CD4-positive, CD25-positive, alpha-beta regulatory T cell (primary cell): ENCODE measurements at places on chromosomes 5 and 9. TPM values are rescaled to one million over a fixed set of nuclear protein-coding genes. Genes with fewer than 3 reads are reported as not detected.

GRCh38 chr5:67897980-67898379, 317.6 kb upstream of the PIK3R1 start:
- no peak for DNase-seq

DNA sequence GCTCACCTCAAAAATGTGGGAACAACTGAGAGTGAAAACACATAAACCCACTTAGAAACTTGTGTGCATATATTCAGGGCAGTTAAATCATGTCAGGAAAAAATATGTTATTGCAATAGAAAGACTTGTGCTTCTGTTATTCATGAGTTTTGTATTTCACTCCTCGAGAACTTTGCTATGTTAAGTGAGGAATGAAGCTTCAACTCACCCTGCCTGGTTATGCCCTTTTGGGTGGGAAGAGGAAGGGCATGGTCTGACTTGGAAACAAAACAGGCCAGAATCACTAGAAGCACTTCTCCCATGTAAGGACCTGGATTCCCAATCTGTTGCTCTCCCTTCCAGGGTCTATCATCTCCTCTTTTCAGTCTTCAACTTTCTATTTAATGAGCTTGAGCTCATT, 14.5 kb downstream of the SLC27A6 start:
- DNase-seq: no peak

- DNase-seq: no peak
Measured at GRCh38 chr5:138809391-138809790, 56.2 kb downstream of the CTNNA1 start.

DNA sequence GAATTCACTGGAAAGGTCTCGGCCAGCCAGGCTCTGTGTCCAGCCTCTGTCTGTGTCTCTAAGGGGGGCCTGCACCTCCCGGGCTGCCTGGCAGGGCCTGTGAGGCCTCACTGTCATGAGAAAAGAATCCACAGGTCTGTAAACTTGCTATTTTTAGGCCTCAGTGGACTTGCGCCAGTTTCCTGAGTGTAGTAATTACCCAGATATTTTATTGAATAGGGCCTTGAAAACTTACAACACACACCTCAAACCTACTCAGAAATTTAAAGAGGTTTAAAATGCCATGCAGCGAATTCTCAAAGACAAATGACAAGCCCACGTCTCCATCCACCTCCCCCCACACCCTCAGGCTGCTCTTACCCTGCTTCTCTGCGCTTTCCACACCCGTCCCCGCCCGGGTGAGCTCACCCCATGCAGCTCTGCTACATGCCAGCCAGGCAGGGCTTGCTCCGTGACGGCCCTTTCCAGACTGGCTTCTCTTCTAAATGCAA, 8.8 kb upstream of the TENT4A start:
- no peak for DNase-seq

- no peak for DNase-seq
Measured at GRCh38 chr5:1948663-1949191, 66.0 kb upstream of the IRX4 start.

GRCh38 chr5:155753943-155754581, 572.9 kb upstream of the SGCD start:
- DNase-seq: no peak

DNA sequence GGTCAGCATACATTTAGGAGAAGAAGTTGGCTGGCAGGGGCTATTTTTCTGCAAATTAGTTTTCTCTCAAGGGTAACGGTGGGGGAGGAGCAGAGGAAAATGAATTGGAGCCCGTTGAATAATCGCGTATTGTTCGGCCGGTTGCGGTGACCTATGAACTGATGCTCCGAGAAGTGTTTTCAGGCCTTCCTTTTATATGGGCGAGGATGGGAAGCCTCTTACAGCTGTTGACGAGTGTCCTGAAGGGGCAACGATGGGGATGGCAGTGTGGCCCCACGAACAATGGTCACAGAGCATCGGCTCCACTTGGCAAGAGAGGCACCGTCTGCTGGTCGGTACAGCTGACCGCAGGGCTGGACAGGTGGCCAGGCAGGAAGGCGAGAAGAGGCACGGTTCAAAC, 400.7 kb downstream of the ZSWIM6 start:
- DNase-seq: no peak

DNA sequence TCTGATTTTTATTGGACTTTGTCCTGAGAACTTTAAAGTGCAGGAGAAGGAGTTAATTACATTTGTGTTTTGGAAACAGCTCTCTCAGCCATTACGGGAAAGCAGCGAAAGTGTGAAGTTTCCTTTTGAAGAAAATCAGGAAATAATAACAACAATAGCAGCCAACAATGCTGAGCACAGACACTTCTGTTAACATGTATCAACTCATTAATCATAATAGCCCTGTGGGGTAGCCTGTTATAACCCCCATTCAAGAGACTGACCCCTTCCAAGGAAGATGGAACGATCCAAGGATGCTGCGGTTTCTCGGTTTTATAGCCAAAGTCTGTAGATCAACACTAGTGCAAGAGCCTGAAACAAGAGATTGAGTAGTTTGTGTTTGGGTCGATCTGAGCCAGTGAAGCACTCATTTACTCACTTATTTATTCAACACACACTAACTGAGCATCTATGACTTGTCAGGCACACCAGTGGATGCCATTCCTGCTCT, 195.5 kb downstream of the DRD1 start:
- no peak for DNase-seq

- DNase-seq: no peak
Measured at GRCh38 chr9:136917902-136918301, 26.6 kb downstream of the FBXW5 start.

DNA sequence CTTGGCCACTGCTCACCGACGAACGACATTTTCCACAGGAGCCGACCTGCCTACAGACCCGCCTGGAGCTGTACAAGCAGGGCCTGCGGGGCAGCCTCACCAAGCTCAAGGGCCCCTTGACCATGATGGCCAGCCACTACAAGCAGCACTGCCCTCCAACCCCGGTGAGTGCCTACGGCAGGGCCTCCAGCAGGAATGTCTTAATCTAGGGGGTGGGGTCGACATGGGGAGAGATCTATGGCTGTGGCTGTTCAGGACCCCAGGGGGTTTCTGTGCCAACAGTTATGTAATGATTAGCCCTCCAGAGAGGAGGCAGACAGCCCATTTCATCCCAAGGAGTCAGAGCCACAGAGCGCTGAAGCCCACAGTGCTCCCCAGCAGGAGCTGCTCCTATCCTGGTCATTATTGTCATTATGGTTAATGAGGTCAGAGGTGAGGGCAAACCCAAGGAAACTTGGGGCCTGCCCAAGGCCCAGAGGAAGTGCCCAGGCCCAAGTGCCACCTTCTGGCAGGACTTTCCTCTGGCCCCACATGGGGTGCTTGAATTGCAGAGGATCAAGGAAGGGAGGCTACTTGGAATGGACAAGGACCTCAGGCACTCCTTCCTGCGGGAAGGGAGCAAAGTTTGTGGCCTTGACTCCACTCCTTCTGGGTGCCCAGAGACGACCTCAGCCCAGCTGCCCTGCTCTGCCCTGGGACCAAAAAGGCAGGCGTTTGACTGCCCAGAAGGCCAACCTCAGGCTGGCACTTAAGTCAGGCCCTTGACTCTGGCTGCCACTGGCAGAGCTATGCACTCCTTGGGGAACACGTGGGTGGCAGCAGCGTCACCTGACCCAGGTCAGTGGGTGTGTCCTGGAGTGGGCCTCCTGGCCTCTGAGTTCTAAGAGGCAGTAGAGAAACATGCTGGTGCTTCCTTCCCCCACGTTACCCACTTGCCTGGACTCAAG, 1.5 kb downstream of the CSF2 start:
- DNase-seq: peak; percentile 30

DNA sequence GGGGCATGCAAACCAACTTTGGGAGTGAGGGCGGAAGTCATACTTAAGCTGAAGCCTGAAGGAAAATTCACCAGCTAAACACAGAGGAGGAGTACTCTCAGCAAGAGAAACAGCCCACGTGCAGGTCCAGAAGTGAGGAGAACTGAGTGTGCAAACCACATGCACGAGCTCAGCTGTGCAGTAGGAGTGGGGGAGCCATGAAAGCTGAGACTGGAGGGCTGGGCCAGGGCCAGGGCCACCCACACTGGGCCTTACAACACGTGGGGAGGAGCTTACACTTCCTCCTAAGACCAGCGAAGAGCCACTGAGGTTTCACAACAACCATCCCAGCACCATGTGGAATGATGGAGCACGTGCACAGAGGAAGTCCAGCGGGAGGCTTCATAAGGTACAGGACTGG, 9.3 kb upstream of the WWC1 start:
- no peak for DNase-seq

- DNase-seq: no peak
Measured at GRCh38 chr9:136522314-136523237, 23.3 kb downstream of the NOTCH1 start.

- no peak for DNase-seq
Measured at GRCh38 chr5:35487233-35488025, 130.2 kb upstream of the SPEF2 start.

DNA sequence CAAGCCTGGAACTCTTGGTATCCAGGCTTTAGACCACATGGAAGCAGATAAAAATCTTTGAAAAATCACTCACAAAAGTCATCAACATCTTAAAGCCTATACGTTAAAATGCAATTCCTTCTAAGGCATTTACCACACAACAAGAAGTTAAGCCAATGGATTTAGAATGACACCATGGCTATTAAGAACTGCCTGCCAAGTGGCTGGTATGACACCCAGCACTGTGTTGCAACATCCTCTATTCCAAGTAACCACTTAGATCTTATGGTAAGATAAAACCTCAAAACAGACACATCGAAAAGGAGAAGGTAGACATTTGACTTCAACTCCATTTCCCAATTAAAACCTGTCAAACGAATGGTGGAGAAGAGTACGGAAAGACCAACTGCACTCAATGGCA, 344.2 kb upstream of the SLC30A5 start:
- no peak for DNase-seq

- DNase-seq: no peak
Measured at GRCh38 chr5:133410335-133410828, 202.0 kb downstream of the FSTL4 start.

DNA sequence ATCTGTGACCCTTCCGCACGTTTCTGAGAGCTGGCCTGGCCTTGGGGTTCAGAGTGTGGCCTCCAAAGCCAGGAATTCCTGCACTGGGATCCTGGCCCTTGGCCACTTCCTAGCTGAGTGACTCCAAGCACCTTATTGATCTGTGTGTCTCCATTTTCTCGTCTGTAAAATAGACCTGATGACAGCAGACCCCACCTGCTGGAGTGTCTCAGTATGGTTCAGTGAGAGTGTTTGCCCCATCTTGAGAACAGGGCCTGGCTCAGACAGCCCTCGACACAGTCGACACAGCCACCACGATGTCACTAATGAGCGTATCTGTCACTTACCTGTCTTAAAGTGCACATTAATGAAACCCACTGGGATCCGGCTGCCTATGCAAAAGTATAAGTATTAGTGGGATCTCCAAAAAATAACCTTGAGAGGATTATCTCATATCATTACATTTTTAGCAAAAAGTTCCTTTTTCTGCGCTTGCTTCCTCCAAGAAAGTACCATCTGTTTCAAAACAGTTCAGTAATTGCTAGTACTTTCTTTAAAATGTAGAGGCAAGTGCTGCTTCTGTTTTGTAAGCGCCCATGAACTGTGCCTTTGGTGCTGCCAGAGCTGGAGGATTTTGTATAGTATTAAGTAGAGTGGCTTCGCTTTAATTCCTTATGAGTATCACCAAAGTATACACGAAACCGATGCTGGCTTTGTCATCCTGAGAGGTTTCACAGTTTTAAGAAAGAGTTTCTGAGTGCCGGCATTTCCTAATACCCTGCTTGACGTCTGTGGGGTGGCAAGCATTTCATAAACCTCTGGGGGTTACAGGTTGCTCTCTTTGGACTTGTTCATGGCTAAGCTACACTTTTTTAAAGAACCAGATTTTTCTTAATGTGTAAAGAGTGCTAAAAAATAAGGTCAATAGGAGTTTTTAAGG, 31.7 kb downstream of the UBE2QL1 start:
- no peak for DNase-seq

DNA sequence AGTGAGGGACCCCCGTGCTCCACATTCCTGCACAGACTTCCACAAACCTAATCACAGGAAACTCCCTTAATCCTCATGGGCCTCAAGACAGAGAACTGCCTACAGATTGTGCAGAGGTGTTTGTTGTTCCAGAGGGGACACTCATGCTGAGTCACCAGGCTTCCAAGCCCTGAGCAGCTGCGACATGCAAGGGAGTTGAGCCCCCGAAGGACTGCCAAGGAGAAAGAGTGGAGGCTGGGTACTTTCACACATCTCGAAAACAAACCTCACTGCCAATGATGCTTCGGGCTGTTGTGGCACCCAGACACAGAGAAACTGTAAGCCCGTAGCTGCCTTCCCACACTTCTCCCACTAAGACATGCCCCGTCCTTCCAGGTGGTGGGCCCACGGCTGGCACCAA, 480.8 kb downstream of the CDH12 start:
- DNase-seq: no peak

DNA sequence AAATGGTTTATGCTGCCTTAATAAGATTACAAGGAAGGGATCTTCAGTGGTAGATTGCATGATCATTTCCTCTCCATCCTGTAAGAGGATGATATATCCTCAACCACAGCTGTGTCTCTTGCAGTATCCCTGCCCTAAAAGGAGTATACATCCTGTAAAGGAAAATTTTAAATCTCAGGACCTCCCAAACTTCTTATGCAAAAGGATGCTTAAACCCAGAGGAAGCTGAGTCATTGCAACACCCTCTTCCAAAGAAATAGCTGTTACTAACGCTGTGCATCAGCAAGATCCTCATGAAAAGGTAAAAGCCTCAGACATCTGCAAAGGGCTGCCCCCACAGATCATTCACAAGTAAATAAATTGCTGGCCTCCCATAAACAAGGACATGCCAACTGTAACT, 599.0 kb downstream of the PRELID2 start:
- no peak for DNase-seq

DNA sequence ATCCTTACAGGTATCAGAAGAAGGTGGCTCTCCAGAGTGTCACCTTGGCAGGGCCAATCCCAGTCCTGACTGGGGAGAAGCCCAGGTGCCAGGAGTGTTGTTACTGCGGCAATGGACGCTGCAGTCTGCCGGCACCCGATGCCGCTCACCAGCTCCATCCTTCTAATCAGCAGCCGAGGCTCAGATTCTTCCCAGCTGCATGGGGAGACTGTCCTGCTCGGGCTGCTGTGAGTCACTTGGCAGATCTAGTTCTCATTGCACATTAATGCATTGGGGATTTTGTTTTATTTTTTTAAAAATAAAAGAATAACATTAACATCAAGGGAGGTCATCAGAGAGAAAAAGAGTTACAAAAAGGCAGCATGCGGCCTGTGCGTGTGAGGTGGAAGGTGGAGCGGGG, 115.8 kb downstream of the MTX3 start:
- no peak for DNase-seq

GRCh38 chr9:116153765-116154333, at the start of gene PAPPA:
PAPPA (plus strand) TSS chr9:116153791; CDS start chr9:116154173, 382 bp downstream.
- DNase-seq: no peak

Gene MYO10
- polyA plus RNA-seq: 0.03 TPM

Gene KCNMB1
- not detected for polyA plus RNA-seq

Gene ANKDD1B
- 2.4 TPM for polyA plus RNA-seq

Gene UAP1L1
- polyA plus RNA-seq: 2.1 TPM

Gene CYLC2
- not detected for polyA plus RNA-seq

Gene TRIM36
- not detected for polyA plus RNA-seq

Gene PCDHGA12
- polyA plus RNA-seq: not detected

Gene NUTM2G
- not detected for polyA plus RNA-seq

Gene FAF2
- polyA plus RNA-seq: 17.3 TPM

Gene MEIKIN
- polyA plus RNA-seq: not detected

Gene GNA14
- polyA plus RNA-seq: not detected
